ENCODE measurements at places on chromosomes 11 and 22.

DNA sequence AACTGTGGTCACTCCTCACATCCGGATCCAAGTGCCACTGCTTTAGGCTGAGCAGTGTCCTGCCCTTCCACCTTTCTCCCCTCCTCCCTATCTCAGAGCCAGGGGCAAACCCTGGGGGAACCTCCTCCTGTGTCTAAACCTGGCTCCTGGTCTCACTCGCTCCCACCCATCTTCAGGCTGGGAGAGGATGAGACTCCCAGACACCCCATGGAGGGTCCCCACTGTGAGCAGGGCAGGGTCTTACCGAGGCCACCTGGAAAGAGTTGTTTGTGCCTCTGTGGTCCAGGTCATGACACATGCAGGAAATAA lies 93.6 kb downstream of the PDE2A start:
- no peak for DNase-seq

- DNase-seq: no peak
Observed at GRCh38 chr22:49154433-49154832, 673.2 kb downstream of the BRD1 start.

DNA sequence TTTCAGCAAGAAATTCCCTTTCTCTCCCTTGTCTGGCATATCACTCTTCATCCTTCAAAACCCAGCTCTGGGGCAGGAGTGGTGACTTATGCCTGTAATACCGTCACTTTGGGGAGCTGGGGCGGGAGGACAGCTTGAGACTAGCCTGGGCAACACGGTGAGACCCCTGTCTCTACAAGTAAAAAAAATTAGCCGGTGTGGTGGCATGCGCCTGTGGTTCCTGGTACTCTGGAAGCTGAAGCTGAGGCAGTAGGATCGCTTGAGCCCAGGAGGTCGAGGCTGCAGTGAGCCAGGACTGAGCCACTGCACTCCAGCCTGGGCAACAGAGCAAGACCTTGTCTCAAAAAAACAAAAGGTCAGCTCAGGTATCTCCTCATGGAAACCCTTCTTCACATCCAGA lies 1.4 kb upstream of the RCE1 start:
- no peak for DNase-seq

- no peak for DNase-seq
Observed at GRCh38 chr11:10778217-10778970, 27.3 kb downstream of the CTR9 start.

GRCh38 chr11:416757-417621 lies 2.2 kb upstream of the SIGIRR start:
- DNase-seq: peak; percentile 45

DNA sequence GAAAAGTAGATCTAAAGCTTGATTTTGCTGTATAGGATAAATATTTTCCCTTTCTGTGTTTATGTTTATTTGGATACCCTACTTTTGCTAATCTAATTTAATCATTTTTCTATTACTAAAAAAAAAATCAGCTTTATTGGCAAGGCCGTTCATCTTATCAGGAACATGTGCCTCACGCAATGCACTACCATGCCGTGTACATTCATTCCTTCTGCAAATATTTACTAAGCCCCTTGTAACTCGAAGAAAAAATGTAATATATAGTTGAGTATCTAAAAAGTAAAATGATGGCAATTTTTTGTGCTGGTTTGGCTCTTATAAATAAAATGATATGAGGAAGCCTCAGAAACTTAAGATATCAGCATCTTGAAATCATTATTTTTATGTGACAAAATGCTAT lies 8.9 kb downstream of the UVRAG start:
- DNase-seq: no peak

DNA sequence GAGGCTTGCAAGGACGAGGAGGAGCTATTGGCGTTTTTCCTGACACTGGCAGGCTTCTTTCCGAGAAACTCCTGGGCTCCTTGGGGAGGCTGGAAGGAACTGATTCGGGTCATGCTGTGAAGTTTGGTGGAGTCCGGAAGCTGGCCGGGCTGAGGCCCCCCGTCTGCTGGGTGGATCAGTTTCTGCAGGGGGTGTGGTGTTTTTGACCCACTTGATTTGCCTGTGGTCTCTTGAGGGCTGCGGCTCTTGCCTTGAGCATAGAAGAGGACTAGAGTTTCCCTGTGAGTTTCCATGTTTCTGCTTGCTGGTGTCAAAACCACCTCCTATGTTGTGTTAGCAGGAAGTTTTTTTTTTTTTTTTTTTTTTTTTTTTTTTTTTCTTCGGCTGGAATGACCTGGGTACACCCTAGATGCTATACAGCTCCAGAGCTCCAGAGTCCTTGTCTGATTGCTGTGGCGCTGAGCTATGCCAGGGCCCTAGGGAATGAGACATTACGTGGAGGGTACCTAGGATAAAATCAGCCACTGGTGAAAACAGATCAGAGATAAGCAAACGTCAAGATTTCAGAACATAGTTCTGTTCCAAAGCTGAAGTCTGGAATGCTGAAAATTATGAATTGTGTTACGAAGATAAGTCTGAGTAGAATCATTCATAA lies 728 bp downstream of the TBC1D22A start:
- DNase-seq: no peak

GRCh38 chr11:13297917-13298356 lies 20.3 kb downstream of the BMAL1 start:
- no peak for DNase-seq

GRCh38 chr11:2651826-2652271 lies 47.9 kb downstream of the KCNQ1OT1 start:
- DNase-seq: no peak

DNA sequence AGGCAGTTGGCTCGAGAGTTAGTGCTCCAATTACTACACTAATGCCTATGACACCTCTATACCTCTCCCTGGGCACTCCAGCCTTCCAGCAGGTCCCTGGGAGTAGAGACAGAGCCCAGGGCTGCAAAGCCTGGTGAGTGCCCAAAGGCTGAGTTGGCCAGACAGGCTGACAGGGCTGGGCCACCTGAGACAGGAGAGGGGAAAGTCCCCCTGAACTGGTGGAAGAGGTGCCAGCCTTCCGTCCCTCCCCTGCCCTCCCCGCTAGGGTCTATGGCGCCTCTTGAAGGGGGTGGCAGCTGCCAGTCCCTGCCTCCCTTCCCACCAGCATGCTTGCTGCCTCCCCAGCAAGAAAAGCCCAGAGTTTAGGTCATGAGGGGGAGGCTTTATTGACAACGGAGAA lies 3.0 kb downstream of the KCNJ11 start:
- DNase-seq: no peak

DNA sequence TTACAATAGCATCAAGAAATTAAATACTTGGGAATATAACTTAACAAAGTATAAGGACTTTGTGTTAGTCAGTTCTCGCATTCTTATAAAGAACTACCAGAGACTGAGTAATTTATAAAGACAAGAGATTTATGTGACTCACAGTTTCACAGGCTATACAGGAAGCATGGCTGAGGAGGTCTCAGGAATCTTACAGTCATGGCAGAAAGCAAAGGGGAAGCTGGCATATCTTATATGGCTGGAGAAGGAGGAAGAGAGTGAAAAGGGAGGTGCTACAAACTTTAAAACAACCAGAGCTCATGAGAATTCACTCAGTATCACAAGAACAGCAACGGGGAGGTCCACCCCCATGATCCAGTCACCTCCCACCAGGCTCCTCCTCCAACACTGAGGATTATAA lies 32.0 kb upstream of the CCDC134 start:
- peak; percentile 58 for DNase-seq

DNA sequence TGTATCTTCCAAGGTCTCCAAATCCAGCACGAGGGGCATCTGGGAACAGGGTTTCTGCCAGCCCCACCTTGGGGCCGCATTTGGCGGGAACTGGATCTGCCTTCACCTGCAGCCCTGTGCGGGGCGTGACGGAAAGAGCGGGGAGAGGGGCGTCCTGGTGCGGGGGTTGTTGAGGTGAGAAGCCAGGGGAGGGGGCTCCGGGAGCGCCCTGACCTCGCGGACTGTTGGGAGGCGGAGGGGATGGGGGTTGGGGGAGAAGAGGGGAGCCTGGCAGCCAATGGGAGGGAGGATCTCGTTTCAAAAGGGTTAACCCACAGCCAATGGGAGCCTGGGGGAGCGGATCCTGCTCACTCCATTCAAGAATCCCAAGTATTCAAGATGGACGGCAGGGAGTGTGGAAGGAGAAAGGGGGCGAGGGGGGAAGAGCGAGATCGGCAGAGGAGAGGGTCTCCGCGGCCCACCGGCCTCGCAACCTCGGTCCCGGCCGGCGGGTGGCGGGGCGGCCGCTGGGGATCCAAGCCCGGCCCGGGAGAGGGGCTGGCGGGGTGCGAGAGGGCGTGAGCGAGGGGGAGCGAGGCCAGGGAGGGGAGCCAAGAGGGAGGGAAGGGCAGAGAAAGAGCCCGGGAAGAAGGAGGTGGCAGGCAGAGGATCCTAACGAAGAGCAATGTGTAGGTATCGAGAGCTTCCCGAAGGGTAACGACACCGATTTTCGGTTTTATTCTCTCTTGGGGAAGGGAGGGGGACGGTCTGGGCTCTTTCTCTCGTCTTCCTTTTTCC lies 11.5 kb downstream of the YPEL4 start:
- DNase-seq: peak; percentile 71

- DNase-seq: no peak
Observed at GRCh38 chr22:42202048-42202447, 68.4 kb downstream of the TCF20 start.

- DNase-seq: no peak
Observed at GRCh38 chr11:65958291-65958690, 3.2 kb upstream of the SART1 start.

DNA sequence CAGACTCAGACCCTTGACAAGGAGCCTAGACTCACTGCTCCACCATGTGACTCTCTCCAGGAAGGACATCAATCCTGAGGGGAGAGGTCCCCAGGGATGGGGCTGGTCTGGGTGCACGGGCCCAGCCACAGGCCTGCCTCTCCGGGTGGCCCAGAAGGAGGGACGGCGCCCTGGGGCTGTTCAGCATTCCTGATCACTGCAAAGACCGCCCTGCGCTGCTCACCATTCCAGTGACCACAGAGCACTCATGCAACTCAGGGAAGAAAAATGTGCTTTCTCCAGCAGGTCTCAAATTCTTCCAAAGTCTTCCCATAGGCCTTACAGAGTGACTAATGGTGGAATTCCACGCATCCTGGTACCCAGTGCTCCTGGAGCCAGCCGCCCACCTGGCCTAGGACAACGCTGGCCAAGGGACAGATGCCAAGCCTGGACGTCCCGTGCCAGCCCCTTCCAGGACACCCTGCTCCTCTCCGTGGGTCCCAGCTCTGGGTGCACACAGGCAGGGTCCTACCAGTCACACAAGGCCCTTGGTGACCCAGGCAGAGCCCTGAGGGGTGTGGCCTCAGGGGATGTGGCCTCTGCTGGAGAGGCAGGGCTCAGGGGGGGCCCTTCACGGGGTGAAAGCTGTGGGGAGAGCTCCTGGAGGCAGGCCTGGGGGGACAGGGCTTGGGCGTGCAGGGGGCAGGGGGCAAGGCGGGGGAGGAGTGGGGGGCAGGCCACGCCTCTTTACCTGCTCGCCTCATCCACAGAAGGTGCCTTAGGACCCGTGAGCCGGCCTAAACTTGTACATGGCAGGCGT lies 178.8 kb downstream of the IGLL1 start:
- peak; percentile 77 for DNase-seq

- no peak for DNase-seq
Observed at GRCh38 chr22:35475545-35475944, 65.1 kb upstream of the RASD2 start.
